ENCODE measurements at places on chromosomes 3 and 15.

DNA sequence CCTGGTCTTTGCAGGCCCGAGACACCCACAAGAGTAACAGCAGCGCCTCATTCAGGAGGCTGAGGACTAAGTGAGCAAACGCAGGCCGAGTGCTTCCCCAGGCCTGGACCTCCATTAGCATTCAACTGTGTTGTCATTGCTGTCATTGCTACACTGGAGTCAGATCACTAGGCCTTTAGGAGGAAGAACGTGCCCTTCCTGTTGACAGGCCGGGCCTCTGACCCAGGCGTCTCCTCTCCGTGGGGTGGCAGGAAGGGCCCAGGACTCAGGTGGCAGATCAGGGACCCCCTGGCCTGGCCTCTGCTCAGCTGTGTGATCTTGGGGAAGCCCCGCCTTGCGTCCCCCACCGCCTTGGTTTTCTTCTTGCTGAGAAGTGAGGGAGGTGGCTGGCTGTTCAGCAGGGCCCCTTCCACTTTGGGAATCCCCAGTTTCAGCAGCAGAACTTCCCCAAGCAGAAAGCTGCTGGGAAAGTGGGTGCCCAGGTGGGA lies 19.1 kb downstream of the ZDHHC19 start:
- DNase-seq: no peak

- no peak for DNase-seq
Observed at GRCh38 chr15:74724570-74725224, 631 bp downstream of the CYP1A1 start.

GRCh38 chr15:60400944-60401343 lies 3.2 kb upstream of the ANXA2 start:
- DNase-seq: no peak

DNA sequence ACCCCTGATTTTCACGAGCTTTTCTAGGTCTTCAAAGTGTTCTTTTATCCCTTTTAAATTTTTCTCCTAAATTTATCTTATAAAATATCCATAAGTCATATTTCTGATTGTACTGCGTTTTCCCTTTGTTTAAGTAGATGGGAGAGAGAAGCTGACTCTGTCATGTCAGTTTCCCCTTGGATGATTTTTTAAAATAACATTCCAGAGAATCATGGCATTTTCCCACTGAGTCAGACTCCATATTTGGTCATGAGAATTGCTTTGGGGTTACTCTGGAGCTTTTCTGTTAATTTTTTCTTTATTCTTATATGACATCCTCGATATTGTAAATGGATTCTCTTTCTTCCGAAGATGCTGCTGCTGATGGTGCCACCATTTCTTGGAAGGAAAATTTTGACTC lies 28.6 kb upstream of the UMPS start:
- no peak for DNase-seq

GRCh38 chr15:68587769-68588385 lies 9.1 kb downstream of the CORO2B start:
- DNase-seq: no peak

GRCh38 chr3:176395240-176395639 lies 802.0 kb downstream of the TBL1XR1 start:
- DNase-seq: no peak

- no peak for DNase-seq
Observed at GRCh38 chr15:33171202-33171601, 23.3 kb downstream of the FMN1 start.

DNA sequence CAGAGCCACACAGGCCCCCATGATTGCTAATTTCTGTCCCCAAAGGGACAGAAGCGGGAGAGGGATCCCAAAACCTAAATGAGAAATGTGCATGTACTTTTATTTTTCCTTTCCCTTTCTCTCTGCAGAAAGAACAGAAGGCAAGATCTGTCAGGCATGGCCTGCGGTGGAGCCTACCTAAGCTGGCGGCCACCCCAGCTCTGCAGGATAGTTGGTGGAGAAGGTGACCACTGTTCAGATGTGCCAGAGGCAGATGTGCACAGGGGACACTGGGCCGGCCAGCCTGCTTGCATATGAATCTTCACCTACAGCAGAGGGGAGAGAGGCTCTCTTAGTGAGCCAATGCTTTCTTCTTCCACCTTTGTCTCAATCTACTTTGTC lies 2.1 kb upstream of the AMOTL2 start:
- no peak for DNase-seq

GRCh38 chr15:68626283-68626682 lies 47.5 kb downstream of the CORO2B start:
- no peak for DNase-seq

GRCh38 chr15:61013146-61013545 lies 216.0 kb downstream of the RORA start:
- no peak for DNase-seq

- DNase-seq: no peak
Observed at GRCh38 chr3:183435661-183436060, 7.2 kb upstream of the MCF2L2 start.

DNA sequence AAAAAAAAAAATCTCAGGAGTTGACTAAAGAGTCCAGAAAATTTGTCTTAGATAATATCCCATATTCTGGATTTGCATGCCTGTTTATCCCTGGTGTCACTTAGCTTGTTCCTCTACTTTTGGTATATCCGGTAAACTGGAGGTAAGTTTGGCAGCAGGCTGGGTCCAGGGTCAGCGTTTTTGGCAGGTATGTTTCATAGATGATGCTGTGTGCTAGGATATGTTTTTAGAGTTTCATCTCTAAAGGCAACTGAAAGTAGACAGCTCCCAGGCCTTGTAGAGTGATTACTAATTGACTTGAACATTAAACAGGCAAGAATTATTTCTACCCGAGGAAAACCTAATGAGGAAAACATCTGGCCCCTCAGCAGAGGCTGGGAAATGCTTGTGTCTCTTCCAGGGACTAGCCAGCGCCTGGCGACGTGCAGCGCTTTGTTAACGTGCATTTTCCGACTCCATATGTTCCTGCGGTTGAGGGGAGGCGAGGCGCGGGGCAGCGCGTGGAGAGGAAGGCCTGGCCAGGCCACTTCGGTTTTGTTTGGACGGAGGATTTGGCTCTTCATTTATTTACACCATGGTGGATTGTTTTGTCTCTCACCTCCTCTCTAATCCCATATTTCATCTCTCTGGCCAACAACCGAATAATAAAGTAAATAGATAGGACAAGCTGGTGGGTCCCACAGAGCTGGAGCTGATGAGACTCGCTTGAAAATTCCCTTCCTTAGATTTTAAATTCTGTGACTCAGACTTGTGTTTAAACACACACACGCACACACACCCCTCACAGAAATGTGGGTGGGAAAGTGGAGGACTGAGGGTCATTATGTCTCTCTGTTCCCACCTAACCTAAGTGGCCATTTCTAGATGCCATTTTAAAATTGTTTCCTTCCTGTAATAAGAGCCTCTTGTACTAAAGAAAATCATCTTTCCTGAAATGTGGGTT lies 65.3 kb downstream of the ASB7 start:
- DNase-seq: no peak

DNA sequence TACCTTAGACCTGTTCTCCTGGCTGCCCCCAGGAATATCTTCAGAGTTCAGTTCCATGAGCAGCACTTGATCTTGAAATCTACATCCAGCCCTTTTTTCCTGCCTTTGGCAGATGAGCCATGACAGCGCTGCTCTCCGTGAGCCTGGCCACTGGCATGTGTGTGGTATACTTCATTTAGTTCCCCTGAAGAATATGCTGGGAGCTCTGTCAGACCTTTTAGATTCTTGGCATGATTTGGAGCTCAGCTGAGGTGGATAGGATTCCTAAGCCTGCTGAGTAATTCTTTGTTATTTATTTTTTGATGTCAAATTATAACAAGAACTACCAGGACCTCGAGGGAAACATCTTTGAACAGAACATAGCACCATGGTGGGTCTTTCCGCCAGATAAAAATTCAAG lies 121.7 kb downstream of the EDEM1 start:
- no peak for DNase-seq

DNA sequence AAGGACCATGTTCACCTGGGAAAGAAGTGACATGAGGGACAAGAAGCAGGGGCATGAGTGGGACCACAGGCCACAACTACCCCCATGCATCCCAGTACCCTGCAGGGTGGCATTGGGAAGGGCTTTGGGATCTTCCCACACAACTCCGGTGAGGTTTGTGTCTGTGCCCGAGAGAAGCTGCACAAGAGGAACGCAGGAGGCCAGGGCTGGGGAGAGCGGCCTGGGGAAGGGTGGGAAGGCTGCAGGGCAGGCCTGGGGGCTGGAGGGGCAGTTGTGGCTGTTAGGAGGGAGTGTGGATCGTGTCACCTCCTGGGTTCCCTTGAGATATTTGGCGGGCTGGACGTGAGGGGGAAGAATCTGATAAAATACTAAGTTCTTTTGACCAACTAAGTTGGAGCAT lies 25.3 kb upstream of the MFSD1 start:
- no peak for DNase-seq

DNA sequence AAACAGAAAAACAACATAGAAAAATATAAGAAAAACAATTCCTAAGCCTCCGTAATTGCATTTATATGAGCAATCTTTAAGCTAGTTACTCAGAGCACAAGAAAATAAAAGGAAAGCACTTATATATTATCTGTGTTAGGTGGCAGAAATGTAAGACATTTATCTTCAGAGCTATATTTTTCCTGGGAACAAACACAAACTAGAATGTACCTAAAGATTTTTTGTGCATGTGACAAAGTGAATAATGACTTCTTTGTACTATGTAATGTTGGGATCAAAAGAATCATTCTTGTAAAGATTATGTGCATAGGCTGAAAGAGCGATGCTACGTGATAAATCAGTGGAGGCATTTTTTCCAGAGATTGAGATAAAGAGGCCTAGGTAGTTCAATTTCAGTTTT lies 111.3 kb upstream of the GMNC start:
- no peak for DNase-seq

- no peak for DNase-seq
Observed at GRCh38 chr3:22474706-22475445, 723.9 kb upstream of the ZNF385D start.

DNA sequence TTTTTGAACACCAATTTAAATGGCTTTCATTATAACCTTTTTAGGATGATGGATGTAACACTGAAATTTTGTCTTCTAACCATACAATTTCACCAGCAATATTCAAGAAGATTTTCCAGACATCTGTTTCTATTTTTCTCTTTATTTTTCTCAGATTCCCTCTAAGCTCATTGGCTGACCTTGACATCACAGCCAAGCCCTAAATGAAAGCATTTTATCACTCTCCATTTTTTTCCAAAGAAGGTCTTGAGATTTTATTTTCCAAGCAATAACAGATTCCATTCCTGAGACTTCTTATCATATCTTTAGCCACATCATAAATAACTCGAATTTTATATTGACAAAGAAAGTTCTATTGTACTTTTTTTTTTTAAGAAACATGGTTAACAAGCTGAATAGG lies 392.6 kb upstream of the THBS1 start:
- no peak for DNase-seq

- DNase-seq: no peak
Observed at GRCh38 chr15:84081391-84082168, 154.0 kb upstream of the GOLGA6L4 start.

DNA sequence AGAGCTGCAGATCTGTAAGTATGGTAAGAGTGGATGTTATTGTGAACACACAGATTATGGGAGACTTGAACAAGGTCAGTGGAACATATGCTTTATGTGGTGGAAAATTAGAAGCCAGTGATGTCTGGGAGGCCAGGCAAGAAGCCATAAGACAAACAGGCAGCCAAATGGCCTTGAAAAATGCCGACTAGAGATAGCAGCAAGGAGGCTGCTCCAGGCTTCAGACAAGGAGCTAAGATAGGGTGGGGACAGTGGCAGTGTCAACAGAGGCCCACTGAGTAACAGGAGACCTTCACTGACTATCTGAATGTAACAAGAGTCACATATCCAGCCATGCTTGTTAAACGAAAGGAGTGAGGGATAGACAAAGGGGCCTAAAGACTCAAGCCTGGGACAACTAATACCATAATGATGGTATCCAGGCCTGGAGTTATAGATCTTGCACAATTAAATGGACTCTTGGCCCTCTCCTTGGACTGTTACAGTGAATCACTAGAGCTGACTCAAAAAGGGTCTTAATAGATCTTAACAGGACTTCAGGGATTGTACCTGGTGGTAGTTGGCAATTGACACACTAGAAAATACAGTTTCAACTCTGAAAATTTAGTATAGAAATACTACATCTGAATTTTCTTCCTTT lies 50.6 kb downstream of the CFAP20DC start:
- DNase-seq: no peak

GRCh38 chr3:186492385-186492984 lies 51.7 kb downstream of the CRYGS start:
- DNase-seq: no peak

- no peak for DNase-seq
Observed at GRCh38 chr3:67075295-67075694, 77.2 kb downstream of the KBTBD8 start.

DNA sequence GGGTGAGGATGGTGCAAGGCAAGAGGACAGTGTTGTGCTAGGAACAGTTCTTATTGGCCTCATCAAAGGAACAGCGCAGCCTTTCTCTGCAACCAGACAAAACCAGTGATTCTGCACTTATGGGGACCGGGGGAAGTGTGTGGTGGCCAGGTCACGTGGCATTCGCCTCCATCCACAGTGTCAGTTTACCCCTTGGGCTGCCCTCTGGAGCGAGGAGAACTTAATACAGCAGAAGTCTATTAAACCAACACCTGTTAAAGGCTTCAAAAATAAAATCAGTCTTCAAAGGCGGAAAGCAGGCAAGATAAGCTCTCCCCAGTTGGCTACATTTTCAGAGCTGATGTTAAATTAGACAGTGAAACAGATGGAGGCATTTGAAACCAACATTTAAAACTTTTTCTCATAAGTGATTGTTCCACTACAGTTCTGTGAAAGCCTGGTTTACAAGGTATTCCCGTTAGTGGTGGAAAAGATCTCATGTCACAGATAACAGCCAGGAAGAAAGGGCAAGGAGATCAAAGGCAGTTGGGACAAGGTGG lies 75.2 kb downstream of the LRIG1 start:
- DNase-seq: no peak

GRCh38 chr3:136860541-136860940 lies 1.5 kb upstream of the NCK1 start:
- no peak for DNase-seq

DNA sequence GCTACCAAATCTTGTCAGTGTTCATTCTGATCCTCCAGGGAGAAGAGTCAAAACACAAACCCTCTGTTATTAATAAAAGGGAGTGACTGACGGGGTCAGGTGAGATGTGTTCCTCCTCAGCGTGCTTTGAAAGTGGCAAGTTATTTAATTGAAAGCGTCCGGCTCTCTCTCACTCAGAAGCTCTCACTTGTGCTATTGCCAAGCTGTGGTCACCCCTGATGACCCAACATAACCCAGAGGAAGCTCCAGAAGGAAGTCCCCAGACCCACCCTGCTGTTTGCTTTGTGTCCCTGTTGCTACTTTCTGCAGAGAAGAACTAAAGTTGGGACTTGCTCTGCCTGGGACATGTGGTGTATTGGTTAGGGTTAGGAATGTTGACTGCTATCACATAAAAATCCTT lies 235.6 kb downstream of the EDEM1 start:
- no peak for DNase-seq

- DNase-seq: no peak
Observed at GRCh38 chr15:99966815-99967214, 233.6 kb upstream of the LYSMD4 start.

Measured in NK-92 treated with Interleukin-12 subunit alpha and Interleukin-12 subunit beta, amount 100 ng/mL, for 24 hours (cell line).